ENCODE measurements at places on chromosomes 5 and 9.
A peak's percentile ranks its signal among the peaks of the same experiment; 100 is the strongest.

DNA sequence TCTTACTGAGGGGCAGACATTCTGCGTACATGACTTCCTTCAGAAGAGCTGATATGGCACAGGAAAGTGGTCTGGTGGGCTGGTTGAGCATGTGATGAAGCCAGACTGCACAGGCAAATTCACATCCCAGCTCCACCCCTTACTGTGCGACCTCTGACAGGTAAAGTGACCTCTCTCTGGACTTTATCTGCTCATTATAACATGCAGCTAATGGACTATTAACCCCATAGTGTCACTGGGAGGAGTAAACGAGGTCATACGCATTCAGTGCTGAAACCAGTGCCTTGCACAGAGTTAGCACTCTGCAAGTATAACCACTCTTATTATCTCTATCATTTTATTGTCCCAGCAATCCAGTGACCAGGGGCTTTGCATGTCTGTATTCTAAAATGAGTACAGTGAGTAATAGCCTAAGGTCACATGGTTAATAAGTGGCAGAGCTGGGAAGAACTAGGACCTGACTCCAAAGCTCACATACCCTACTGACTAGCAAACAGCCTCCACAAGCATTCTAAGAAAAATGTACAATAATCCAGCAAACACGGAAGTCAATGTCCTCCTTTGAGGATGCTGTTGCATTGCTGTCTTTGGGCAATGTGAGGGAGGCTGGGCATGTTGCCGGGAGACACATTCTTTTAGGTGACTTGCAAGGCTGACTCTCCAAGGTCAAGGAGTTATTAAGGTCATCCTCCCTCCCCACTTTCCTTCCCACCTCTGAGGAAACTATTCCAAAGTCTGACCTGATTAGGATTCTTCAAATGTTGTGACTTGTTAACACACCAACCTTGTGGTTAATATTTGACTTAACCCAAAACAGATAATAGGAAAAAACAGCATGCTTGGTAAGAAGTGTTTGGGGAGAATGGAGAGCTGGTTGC is 19.0 kb downstream of the GLRX start:
- no peak for DNase-seq

DNA sequence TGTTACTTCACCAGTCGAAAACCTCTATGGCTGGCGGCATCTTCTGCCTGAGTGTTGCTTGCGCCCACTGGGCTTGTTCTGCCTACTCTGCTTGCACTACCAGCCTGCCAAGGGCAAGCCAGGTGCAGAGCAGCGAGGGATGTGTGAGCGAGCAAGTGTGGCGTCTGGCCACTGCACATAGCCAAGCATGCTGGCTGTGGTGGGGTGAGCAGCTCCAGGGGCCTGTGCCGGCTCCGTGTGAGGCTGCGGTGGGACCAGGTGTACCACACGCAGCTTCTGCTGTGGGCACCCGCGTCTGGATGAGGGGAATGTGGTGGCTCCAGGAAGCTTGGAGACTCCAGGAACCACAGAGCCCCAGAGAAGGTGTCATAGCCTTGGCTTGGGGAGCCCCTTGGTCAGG is 51.4 kb downstream of the GTF3C4 start:
- no peak for DNase-seq

GRCh38 chr9:108439947-108440346 is 415.8 kb downstream of the ACTL7B start:
- DNase-seq = no peak

- DNase-seq = no peak
Observed at GRCh38 chr9:110528645-110529044, 50.9 kb downstream of the SVEP1 start.

- no peak for DNase-seq
Observed at GRCh38 chr5:176490301-176490700, 42.1 kb downstream of the FAF2 start.

- DNase-seq = no peak
Observed at GRCh38 chr9:135783540-135784245, 81.7 kb downstream of the KCNT1 start.

GRCh38 chr5:6820851-6821479 is 107.7 kb downstream of the TENT4A start:
- DNase-seq = peak; percentile 9

DNA sequence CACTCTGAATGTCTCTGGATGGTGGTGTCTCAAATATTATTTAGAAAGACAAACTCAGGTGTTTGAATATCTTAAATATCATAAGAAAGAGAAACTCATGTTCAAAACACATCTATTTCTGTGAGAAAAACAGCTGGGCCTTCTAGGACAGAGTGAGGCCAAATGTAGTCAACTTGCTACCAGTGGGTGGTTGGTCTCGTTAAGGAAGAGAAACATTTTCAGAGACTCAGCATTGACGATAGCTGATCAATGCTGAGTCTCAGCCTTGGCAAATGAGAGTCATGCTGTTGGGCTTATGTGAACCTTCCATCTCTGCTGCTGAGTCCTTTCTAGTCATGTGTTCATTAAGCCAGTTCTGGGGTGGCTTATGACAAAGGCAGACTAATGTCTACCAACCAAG is 418.0 kb downstream of the CETN3 start:
- no peak for DNase-seq

- DNase-seq = no peak
Observed at GRCh38 chr5:146995878-146996277, 117.3 kb upstream of the PPP2R2B start.
